Stimulated activated CD4-positive, alpha-beta T cell treated with anti-CD3 and anti-CD28 coated beads, TNF-alpha, amount 100 ng/mL, for 48 hours (primary cell): ENCODE measurements at places on chromosomes 7 and 10.

DNA sequence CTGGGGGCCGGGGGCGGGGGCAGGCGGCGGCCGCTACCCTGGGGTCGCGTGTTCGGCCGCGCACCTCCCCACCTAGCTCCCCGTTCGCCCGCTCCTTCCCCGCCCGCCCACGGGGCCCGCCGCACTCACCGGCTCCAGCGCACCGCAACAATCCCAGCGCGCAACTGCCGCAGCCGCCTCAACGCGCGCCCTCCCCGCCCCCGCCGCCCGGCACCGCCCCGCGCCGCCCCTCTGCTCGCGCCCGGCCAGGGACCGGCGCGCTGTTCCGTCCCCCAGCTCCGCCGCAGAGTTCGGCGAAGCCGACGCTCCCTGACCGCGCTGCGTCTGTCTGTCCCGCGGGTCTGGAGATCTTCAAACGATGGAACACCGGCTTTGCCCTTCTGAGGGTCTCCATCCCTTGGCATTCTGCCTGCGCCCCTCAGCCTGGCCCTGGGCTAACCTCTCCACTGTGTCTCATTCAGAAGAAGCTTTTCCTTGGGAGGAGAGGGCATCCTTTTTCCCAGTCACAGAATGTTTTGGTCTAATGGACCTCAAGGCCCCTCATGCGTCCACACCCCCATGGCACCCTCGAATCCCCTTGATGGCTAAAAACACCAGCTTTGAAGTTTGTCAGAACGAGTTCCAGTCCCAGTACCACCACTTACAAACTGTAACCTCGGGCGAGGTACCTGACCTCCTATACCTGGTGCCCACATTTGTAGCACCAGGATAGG, at the start of gene NT5C2:
NT5C2 (minus strand) TSS at position 166 of the 713 bp plus-strand sequence. CDS start 18,314 bp downstream, outside the sequence.
- DNase-seq = peak; percentile 49

- no peak for DNase-seq
Observed at GRCh38 chr10:111139567-111139966, 62.7 kb downstream of the ADRA2A start.

DNA sequence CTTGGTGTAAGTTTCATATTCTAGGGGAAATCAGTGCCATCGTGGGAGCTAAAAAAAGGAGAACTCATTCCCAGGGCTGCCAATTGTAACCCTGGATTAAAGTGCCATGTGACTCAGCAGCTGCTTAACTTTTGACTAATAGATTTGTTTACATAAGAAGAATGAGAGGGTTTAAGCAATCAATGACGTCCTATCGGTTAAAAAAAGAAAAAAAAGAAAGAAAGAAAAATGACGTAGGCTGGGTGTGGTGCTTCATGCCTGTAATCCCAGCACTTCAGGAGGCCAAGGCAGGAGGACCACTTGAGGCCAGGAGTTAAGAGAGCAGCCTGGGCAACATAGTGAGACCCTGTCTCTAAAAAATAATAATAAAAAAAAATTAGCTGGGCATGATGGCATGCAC, 116.2 kb upstream of the AFAP1L2 start:
- no peak for DNase-seq

- DNase-seq = no peak
Observed at GRCh38 chr7:40874756-40875155, 740.0 kb downstream of the SUGCT start.

DNA sequence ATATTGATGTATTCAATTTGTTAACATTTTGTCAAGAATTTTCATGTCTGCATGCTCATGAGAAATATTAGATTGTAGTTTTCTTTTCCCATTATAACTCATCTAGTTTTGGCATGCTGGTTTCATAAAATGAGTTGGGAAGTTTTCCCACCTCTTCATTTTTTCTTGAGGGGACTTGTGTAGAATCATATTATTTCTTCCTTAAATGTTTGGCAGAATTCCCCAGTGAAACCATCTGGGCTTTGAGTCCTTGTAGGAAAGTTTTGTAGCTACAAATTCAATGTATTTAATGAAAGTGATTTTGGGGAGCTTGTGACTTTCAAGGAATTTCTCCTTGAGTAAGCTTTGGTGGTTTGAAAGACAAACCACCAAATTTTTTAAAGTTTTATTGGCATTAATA, 173.2 kb downstream of the PHTF2 start:
- DNase-seq = no peak

- no peak for DNase-seq
Observed at GRCh38 chr10:93818086-93818485, 60.4 kb downstream of the LGI1 start.

DNA sequence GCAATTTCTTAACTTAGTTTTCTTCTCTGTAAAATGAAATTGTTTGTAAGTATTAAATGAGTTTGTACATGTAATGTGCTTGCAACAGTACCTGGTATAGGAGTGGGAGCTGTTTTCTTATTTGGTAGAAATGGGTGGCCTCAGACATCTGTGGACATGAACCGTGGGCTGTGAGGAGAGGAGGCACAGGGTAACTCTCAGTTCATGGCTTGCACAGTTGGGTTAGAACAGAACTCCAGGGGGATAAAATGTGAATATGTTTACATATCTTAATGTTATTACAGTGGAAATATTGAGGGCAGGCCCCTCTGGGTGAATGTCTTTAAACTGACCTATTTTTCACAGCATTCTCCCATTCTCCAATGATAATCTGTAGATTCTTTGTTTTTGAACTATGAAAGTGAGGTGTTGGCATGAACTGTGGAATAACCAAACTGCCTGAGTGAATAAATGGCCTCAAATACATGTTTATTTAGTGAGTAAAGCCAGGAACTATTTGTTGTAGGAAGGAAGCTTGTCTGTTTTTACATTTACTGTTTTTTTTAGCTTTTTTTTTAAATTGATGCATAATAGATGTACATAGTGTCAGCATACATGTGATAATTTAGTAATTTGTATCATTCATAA, 2.6 kb downstream of the ABCA13 start:
- DNase-seq = no peak

GRCh38 chr10:101064415-101065030, 2.7 kb downstream of the KAZALD1 start:
- DNase-seq = no peak

GRCh38 chr7:80612880-80613279, 25.6 kb upstream of the CD36 start:
- no peak for DNase-seq

DNA sequence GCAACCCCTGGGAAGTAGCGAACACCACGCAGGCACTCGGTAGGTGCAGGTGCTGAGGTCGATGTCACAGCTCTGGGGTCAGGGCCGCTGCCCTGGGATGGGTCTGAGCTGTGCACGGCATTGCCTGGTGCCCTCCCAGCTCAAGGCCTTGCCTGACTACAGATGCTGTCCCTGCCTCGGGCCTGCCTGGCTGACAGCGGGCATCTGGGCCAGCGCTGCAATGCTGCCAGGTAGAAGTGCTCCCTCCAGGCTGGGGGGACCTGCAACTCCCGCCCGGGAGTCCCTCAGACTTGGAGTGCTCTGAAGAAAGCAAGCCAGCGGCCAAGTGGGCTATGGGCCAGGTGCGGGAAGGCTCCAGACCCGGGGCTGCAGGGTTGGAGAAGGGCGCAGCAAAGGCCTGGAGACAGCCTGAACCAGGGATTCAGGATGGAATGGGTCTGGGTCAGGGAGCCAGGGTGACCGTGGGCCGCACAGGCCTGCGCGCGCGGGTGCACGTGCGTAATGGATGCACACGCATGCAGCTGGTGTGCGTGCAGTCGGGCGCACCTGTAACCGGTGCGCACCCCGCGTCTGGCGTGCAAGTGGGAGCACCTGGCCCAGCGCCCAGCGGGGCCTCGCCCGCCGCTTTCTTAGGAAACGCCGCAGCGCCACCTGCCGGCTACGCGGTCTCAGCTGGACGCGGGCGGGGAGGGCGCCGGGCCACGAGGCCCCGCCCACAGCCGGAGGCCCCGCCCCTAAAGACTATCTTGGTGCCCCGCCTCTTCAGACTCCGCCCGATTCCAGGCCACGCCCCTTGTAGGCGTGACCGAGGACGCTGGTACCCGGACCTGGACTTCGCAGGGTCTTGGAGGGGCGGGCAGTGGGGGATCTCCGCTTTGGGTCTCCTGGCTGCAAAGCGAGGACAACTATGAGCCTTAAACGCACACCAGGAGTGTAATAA, 46.7 kb downstream of the MICALL2 start:
- peak; percentile 96 for DNase-seq

DNA sequence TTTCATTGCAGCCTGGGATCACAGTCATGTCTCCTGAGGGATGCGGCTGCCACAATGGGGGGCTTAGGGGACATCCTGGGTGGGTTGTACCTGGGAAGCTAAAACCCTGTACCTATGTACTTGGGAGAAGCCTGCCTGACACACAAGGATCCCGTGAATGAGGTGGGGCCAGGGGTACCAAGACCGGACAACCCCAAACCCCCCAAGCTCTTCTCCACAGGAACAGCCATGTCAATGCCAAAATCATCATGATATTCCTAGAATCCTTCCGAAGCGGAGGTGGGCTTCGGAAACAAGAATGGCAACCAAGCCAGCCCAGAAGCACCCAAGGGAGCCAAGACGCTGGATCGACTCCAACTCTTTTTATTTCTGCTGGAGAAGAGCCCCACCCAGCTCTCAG, 260.3 kb upstream of the TCERG1L start:
- no peak for DNase-seq

DNA sequence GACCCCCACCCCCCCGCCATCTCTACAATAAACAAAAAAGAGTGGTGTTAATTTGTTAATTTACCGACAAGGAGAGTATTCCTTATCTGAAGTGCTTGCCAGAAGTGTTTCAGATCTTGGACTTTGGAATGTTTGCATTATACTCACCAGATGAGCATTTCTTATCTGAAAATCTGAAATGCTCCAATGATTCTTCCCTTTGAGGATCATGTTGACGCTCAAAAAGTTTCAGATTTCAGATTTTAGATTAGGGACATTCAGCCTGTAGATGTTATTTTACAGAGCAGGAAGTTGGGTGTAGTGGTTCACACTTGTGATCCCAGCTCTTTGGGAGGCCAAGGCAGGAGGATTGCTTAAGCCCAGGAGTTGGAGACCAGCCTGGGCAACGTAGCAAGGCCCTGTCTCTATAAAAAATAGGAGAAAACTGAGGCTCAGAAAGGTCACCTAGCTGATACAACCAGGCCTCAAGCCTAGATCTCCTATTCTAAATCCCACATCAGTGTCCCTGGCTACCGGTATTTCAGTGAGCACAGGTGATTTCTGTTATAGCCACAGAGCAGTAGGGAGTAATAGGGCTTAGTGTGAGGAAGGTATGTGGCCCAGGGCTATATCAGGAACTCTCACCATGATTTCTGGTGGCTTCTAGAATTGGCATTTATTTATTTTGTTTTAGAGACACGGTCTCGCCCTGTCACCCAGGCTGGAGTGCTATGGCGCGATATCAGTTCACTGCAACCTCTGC, 35.4 kb downstream of the TMEM120A start:
- no peak for DNase-seq

DNA sequence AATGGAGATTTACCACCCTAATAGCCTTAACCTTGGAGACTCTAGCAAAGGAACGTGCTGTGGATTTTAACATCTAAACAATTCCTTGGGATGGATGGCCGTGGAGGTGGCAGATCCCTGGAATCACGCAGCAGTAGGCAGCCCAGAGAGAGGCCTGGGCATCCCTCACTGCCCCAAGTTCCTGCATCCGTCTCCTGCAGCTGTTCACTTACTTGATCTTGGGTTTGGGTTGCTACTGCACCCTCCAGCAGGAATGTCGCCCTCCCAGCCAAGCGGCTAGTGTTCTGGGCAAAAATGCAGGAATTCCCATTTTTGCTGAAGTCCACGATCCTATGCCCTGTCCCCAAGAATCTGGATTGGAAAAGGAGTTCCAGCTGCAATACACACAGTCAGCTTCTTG, 166.7 kb upstream of the SH2B2 start:
- no peak for DNase-seq
